Hepatic stellate cell (primary cell): ENCODE measurements at places on chromosomes 3 and 15.

DNA sequence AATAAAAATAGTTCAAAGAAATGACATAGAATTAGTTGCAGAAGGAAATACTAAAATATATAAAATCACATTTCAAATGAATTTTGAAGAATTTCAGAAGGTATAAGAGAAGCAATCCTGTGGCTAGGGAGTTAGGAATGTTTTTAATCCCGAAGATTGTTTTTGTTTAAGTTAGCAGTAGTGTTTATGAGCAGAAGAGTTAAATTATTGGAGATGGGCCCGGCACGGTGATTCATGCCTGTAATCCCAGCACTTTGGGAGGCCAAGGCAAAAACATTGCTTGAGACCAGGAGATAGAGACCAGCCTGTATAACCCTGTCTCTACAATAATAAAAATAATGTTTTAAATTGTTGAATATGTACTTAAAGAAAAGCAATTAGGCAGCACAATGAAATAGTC is 432.5 kb downstream of the MFSD1 start:
- no peak for DNase-seq

DNA sequence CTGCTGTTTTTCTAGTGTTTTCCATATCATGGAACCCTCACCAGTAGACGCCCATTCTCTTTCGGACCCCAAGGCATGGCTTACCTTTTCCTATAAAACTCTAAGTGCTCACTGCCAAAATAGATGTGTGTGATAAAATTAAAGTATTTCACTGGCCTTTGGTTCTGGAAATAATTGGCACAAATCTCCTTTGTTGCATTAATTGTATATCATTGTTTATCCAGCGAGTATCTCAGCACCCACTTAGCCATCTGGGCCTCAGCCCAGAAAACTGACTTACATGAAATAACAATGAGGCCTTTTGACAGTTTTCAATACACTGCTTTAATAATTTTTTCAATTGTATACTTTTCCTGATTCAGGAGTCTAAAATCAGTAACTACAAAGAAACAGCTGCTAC is 105.1 kb downstream of the MECOM start:
- no peak for DNase-seq

GRCh38 chr3:41024031-41024836 is 175.1 kb upstream of the CTNNB1 start:
- DNase-seq, result no peak

- DNase-seq, result no peak
These were observed 153.0 kb downstream of the SMAD6 start for GRCh38 chr15:66855041-66855440.

GRCh38 chr3:157094301-157094700 is 65.6 kb downstream of the CCNL1 start:
- DNase-seq, result no peak

- DNase-seq, result no peak
These were observed 106.7 kb downstream of the RYK start for GRCh38 chr3:134143828-134144401.

DNA sequence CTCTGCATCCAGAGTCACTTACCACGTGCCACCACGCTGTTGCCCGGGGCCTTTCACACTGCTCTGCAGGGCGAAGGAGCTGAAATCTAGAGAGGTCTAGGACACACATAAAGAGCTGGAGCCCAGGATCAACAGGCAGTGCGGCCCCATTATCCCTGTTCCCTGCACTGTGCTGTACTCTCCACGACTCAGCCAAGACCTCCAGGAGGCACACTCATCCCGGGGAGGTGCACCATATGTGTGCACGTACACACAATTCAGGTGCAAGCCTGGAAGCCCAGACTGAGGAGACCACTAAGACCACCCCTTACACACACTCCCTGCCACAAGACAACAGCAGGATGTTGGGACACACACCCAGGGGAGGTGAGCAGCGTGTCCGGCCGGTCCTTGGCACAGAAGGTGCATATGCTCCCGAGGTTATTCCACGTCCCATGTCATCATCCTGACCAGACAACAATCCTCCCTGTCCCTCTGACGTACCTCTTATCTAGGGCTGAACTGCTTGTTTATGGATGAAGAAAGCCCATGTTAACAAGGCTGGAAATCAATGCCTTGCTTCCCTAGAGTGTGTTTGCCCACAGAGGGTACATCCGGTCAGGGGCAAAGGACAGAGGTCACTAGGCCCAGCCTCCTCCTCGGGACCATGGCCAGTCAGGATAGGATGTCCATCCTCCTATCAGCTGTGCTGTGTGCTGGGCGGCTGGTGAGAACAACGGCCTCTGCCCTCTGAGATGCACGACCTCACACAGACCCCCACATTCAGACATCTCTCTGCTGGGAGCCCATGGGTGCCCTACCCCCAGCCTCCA is 16.1 kb downstream of the KLF15 start:
- no peak for DNase-seq

GRCh38 chr15:87761736-87762509 is 494.6 kb downstream of the NTRK3 start:
- DNase-seq, result no peak
